Right ventricle myocardium superior (tissue), 1 donor: ENCODE measurements at places on chromosomes 5 and 9.
A peak's percentile ranks its signal among the peaks of the same experiment; 100 is the strongest.

DNA sequence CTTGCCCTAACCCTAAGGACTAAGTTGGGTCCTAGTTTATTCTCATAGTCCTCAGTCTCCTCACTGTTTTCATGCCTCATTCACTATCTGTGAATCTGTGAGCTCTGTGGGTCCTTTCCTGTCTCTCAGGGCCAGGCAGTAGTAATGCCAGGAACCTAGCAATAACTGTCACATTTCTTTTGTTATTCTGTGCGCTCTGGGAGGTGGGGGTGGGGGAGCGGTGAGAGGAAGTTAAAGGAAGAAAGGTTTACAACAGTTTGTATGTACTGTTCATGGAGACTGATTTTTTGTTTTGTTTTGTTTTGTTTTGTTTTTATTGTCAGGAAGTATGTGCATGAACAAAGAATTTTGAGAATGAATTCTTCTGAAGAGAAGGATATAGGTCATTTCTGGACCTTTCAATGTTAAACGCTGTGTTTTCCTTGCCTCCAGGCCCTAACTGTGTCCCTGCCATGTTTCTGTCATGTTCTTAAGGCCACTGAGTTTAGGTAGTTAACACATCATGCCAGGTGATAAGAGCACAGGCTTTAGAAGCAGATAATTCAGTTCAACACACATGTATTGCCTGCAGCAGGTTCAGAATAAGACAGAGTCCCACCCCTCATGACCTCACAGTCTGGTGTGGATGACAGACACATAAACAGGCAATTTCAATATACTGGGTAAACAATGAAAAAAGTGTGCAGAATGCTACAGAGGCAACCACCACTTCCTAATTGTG, 13.3 kb upstream of the FEM1C start:
- no peak for DNase-seq

DNA sequence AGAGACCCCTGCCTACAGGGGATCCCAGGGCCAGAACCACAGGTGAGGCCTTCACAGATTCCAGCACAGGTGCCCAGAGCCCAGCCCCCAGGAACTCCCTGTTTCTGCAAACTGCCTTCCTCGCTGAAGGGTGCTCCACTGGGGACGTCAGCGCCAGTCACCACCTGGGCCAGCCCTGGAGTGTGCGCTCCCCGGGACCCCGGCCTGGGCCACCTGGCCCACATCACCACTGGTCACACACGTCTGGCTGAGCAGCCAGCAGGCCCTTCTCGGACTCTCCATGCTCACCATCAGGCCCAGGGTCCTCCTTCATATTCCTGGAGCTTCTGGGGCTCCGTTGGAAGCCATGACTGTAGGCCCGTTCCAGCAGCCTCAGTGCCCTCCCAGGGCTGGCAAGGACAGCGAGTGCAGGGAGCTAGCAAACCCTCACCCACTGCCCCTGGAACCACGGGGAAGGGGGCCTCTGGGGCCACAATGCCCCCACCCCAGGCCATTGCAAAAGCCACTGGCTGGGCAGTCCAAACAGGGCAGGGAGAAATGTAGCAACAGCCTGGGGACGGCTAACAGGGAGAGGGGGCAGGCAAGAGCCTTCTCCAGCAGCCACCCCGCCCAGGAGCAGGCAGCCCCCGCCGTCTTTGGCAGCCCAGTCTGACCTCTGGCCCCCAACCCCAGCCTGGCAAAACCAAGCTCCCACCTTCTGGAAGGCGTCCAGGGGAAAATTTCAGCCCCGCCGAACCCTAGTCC, 1.3 kb downstream of the AGPAT2 start:
- DNase-seq: no peak

GRCh38 chr5:59597690-59598546, 295.6 kb downstream of the PDE4D start:
- no peak for DNase-seq

DNA sequence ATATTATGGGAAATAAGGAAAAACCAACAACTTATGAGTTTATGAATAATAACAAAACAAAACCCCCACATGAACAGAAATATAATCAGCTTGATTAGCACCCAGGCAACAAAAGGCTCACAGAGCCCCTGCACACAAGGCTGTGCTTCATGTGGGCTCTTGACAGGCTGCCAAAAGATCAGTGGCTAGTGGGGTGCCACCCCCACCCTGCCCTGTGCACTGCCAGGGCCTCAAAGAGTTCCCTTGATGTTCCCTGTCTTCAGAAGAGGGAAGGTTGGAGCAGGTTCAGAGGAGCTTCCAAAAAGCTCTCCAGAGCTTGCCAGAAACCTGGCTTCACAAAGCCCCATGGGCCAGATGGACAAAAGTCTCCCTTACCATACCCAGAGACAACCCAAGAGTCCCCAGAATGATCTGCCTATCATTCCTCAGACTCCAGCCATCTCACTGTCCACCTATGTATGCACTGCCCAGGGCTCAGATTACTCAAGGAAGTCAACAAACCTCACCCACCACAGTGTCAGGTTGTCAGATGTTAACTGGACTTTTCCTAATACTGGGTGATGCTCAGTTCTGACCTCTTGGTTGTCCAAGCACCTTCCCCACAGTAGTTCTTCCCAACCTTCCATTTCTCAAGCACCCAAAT, 87.5 kb downstream of the SIL1 start:
- no peak for DNase-seq

DNA sequence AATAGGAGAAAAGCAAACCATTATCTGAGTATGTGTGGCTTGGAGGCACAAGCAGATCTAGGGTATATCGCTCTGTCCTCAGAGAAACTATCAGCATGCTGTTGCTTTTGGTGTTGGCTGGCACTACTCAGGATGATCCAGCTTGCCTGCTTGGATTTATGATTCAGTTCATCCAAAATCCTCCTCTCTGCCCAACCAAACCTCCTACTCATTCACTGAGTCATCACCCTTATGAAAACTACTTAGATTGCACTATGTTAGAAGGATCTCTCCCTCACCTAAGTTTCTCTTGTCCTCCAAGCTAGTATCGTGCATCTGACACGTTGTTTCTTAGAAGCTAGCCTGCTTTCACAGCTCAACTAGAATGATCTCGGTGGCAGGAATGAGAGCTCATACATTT, 14.2 kb upstream of the ZBED3 start:
- no peak for DNase-seq

- DNase-seq: peak; percentile 88
These were observed 1.1 kb upstream of the ZSWIM6 start for GRCh38 chr5:61330845-61331406.

DNA sequence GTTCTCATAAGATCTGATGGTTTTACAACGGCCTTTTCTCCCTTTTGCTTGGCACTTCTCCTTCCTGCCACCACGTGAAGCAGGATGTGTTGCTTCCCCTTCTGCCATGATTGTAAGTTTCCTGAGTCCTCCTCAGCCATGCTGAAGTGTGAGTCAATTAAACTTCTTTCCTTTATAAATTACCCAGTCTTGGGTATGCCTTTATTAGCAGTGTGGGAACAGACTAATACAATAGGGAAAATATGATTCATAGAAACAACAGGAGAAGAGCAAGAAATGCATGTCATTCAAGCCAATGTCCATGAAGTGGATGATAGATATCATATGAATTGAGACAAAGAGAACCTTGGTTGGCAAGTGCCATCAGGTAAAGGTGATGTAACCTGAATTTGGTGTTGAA, 128.3 kb upstream of the HAPLN1 start:
- no peak for DNase-seq

- DNase-seq: no peak
These were observed 73.1 kb downstream of the FOXB2 start for GRCh38 chr9:77092536-77092935.

GRCh38 chr9:130993303-130994030, 15.5 kb upstream of the LAMC3 start:
- no peak for DNase-seq
